GM23338 (cell line): ENCODE measurements at places on chromosomes 3 and 15. TPM values are rescaled to one million over a fixed set of nuclear protein-coding genes. Genes with fewer than 3 reads are reported as not detected.

Gene SIDT1
- not detected in 2 replicates for polyA plus RNA-seq

Gene SLC2A2
- polyA plus RNA-seq = not detected in 2 replicates

Gene ELL3
- polyA plus RNA-seq = 12.0 and 14.2 TPM in 2 replicates

Gene GUCA1C
- not detected in 2 replicates for polyA plus RNA-seq

Gene NMNAT3
- polyA plus RNA-seq = 8.2 and 8.3 TPM in 2 replicates

Gene PLCH1
- 7.1 and 8.1 TPM in 2 replicates for polyA plus RNA-seq

Gene MUC4
- 0.80 and 1.3 TPM in 2 replicates for polyA plus RNA-seq

Gene WDR72
- polyA plus RNA-seq = 0.56 and 0.99 TPM in 2 replicates

Gene OR5H15
- polyA plus RNA-seq = not detected in 2 replicates

Gene FAM81A
- 0.73 and 1.1 TPM in 2 replicates for polyA plus RNA-seq

Gene ZCWPW2
- 0.55 and 0.78 TPM in 2 replicates for polyA plus RNA-seq
